B cell (primary cell): ENCODE measurements at places on chromosomes 4 and X.

- H3K27ac ChIP-seq: no peak overlapping the region
- DNase-seq: no peak
- no peaks in the 10 kb centered on the region for H3K36me3 ChIP-seq
- no peak overlapping the region for H3K4me3 ChIP-seq
These were observed 735 bp downstream of the NRK start for GRCh38 chrX:105823092-105823455.

- no peaks in the 10 kb centered on the region for H3K36me3 ChIP-seq
- no peaks in the 10 kb centered on the region for H3K4me1 ChIP-seq
- no peak overlapping the region for H3K27ac ChIP-seq
- H3K27me3 ChIP-seq: no peaks in the 10 kb centered on the region
- no peak for DNase-seq
These were observed 58.9 kb downstream of the HOPX start for GRCh38 chr4:56622176-56622575.

- no peak overlapping the region for H3K4me3 ChIP-seq
- DNase-seq: no peak
- H3K27me3 ChIP-seq: no peaks in the 10 kb centered on the region
- no peak overlapping the region for H3K27ac ChIP-seq
These were observed 241.0 kb upstream of the PSAPL1 start for GRCh38 chr4:7675612-7676320.

DNA sequence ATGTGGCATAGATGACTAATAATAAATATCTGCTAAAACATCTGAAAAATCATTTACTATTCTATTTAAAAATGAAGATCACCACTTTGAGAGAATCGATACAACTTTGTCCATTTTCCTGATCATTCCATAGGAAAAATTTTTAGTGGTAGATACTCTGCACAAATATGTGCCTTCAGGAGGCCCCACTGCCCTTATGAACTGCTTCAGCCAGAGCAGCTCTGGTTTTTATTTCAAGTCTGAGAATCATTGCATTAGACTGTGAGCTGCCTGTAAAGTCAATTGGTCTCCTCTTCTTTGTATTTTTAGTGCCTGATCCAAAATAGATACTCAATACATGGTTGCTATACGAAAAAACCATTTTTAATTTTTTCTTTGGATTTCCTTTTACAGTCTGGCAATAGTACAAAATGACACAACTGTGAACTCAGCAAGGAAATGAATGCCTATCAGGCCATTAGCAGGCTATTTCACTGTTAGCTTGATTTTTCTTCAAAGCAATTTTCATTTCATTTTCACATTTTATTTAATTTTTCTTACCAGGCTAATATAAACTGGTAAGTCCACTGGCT lies 69.1 kb downstream of the SHISA3 start:
- H3K27ac ChIP-seq: no peak overlapping the region
- DNase-seq: no peak
- H3K4me3 ChIP-seq: no peak overlapping the region
- H3K36me3 ChIP-seq: peaks cover 26% of the 10 kb centered on the region
- H3K27me3 ChIP-seq: no peaks in the 10 kb centered on the region
- no peaks in the 10 kb centered on the region for H3K4me1 ChIP-seq

- no peak for DNase-seq
- no peak overlapping the region for H3K4me3 ChIP-seq
- no peaks in the 10 kb centered on the region for H3K4me1 ChIP-seq
- H3K27ac ChIP-seq: no peak overlapping the region
- no peaks in the 10 kb centered on the region for H3K36me3 ChIP-seq
These were observed 10.5 kb downstream of the CD99L2 start for GRCh38 chrX:150887906-150888465.

- no peak for DNase-seq
- no peaks in the 10 kb centered on the region for H3K27me3 ChIP-seq
- H3K4me1 ChIP-seq: peaks cover 1% of the 10 kb centered on the region
- H3K36me3 ChIP-seq: no peaks in the 10 kb centered on the region
- H3K27ac ChIP-seq: no peak overlapping the region
These were observed 5.7 kb upstream of the CASP6 start for GRCh38 chr4:109708990-109709389.
